ENCODE measurements at places on chromosomes 3 and 15. TPM values are rescaled to one million over a fixed set of nuclear protein-coding genes. Genes with fewer than 3 reads are reported as not detected.
A peak's percentile ranks its signal among the peaks of the same experiment; 100 is the strongest.

GRCh38 chr3:185629554-185630181 is 43.6 kb downstream of the SENP2 start:
- no peak for DNase-seq

Gene ARRDC4
- total RNA-seq, result 48.7 TPM

Gene DPPA2
- 0.19 TPM for total RNA-seq

GRCh38 chr3:114192136-114192535 is 13.3 kb upstream of the DRD3 start:
- peak; percentile 6 for DNase-seq

DNA sequence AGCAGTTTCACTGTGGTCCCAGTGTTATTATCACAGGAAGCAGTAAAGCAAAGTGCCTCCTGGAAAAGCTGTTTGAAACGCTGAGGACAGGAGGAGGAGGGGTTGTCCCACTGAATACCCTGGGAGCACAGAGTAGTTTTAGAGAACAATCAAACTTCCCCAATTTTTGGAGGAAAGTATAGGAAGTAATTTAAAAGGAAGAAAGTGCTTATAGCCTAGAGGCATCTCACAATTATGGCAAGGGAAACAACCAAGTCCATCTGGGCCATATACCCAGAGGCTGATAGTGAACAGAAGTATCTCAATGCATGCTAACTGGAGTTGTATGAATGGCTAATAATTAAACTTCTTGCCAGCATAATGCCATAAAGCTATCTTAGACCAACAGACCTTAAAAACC is 137.2 kb upstream of the EPHA6 start:
- DNase-seq, result no peak

DNA sequence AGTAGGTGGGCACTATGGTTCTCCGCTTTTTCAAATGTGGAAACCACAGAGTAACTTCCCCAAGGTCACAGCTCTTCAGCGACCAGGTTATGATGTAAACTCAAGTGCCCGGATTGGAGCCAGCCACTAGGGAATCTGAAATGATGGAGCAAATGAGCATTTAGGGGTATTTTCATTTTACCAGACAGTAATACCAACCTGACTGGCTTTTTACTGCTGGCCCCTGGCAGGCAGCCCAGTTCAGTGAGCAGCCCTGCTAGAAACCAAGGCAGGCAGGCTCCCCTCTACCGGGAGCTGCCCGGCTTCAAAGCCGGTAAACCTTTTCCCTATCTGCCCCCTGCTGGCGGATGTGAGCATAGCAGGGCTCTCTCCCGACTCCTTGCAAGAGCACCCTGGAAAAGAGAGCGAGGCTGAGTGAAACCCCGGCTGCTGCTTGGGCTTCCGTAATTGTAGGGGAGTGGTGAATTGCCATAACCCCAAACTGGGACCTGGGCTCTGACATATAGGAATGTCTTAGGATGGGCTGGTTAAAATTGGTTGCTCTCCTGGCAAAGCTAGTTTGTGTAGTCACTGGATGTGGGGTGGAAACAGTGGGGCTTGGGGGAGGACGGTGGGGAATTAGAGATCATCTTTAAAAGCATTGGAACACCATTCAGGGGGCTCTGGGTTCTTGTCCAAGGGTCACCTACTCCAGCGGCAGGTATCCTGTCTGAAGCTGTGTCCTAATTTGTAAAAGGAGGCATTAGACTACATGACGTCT is 98.0 kb upstream of the TNFAIP8L3 start:
- peak; percentile 92 for DNase-seq

Gene NPAP1
- 0.19 TPM for total RNA-seq

- no peak for DNase-seq
Measured at GRCh38 chr3:28099296-28099695, 142.1 kb upstream of the CMC1 start.

DNA sequence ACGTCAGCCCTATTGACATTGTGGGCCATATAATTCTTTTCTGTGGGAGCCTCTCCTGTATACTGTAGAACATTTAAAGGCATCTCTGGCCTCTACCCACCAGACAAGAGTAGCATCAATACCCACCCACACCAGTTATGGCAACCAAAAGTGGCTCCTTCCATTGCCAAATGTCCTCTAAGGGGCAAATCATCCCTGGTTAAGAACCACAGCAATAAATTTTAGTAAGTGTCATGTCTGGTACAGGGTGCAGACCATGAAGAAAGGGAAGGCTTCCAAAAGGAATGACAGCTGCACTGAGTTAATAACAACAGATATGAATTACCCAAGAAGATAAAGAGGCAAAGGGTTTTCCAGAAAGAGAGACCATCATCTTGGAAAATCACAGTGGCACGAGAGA is 6.9 kb upstream of the CLDN18 start:
- DNase-seq, result no peak

DNA sequence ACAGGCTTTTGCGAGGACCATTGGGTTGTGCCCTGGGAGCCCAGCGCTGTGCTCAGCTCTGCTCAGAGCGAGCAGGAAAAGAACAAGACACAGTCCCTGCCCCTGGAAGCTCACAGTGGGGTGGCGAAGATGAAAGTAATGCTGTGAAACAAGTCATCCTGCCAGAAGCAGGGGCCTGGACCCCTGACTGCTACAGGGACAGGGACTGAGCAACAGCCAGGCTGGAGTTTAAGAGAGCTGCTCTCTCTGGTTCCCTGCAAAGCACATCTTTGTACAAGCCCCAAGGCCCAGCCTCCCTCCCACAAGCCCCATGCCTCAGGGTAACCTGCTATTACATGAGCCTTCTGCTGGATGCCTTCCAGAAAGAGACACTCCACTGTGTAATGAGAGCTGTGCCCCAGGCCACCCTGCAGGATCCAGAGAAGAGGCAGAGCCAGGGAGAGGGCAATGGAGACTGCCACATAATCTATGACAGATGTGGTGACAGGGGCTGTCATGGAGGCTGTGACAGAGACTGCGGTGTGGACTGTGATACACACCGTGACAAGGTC is 7.1 kb upstream of the HCN4 start:
- DNase-seq, result peak; percentile 52

GRCh38 chr15:81061490-81062253 is 60.9 kb downstream of the TLNRD1 start:
- DNase-seq, result no peak

DNA sequence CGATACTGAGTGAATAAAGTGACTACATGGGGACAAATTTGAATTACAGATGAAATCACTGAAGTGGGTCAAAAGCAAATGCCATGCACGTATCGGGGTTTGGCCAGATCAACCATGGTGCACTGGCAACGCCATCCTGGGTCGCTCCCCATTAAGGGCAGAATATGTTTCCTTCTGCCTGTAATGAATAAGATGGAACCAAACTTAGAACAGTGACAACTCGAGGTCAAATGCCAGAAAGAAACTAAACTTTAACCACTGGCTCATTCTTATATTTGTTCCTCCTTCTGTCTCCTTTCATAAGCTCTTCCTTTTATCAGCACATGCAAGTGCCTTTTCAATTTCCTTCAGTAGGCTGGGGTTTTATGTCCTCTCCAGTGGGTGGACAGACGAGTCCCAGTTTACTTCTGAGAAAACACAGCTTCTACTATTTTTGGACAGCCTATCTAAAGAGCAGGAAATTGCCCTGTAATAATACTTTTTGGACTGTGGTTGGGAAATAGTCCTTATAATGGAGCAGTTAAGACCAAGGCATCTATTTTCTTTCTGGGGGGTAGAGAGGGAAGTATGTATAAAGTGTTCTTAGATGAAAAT is 61.4 kb downstream of the WHAMM start:
- no peak for DNase-seq

- DNase-seq, result no peak
Measured at GRCh38 chr3:177057768-177058167, 139.5 kb downstream of the TBL1XR1 start.

DNA sequence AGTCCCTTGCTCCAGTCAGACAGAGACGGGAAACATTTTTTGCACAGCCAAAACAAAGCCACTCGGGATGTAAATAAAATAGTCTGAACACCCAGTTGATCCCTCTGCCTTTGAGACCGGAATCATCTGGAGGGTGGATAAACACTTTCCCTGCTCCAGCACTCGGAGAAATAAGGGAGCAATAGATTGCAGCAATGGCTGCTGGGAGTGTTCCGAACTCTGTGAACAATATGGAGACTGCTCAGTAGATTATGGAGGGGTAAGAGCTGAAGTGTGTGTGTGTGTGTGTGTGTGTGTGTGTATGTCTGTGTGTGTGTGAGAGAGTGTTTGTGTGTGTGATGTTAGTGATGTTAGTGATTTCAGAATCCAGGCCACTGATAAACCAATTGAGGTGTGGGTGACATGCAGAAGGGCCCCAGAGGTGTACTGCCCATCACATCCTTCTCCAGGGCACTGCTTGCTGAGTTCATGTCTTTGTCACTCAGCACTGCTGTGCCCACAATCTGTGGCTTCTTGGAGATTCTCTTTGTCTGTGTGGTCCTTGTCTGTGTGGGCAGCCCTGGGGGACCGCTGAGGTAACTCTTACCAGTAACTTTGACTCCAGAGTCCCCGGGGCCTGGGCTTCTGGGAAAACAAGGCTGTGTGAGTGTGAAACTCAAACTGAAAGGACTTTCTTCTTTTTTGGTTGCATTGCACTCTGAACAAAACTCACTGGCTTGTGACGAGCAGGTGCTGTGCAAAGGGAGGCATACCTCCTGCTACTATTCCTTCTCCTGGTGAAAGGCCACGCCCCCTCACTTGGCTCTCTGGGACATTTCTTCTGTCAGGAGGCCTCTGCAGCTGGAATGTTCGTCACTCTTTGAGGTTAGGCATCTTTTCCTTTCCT is 23.0 kb downstream of the CRYGS start:
- no peak for DNase-seq

DNA sequence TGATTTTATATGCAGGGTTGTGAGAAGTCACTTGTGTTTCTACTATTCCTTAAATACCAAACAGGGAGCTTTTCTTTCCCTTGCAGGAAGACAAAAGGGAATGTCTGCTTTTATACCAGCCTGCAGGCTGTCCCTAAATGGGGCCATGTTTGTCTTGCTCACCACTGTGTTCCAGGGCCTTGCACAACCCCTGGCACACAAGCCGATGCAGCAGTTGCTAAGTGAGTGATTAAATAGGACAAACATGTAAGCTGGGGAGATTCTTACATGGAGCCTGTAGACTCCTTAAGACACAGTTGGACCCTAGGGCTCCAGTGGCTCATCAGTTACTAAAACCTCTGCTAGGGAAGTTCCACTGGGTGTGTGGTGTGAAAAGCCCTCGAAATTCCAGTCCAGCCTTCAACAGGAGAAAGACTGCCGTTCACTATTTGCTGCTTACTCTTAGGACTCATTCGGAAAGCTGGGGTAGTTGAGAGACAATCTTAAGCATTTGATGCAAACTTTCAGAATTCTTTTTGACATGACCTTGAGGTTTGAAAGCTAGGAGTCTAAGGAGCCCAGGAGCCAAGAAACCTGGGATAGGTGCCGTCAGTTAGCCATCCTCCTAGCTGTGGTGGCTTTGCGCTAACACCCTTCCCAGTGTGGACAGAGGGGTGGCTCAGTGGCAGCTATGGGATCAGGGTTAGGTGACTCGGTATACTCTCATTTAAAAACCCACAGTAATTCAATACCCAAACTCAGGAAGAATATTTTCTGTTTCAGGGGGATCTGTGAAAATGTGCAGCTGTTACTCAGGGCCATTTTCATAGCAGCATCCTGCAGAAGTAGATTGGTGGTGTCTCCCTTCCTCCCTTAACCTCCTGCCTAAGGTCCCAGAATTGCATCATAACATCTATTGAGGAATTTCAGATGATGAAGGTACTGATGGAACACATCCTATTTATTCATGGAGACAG is 39.1 kb downstream of the SYNM start:
- no peak for DNase-seq

- no peak for DNase-seq
Measured at GRCh38 chr15:60340207-60340921, 57.4 kb downstream of the ANXA2 start.

- DNase-seq, result peak; percentile 87
Measured at GRCh38 chr3:146160964-146161662, at the start of gene PLOD2. Gene PLOD2 (minus strand): TSS chr3:146161184. CDS start chr3:146160989, 195 bp downstream.

Gene CISH
- total RNA-seq, result 30.8 TPM

DNA sequence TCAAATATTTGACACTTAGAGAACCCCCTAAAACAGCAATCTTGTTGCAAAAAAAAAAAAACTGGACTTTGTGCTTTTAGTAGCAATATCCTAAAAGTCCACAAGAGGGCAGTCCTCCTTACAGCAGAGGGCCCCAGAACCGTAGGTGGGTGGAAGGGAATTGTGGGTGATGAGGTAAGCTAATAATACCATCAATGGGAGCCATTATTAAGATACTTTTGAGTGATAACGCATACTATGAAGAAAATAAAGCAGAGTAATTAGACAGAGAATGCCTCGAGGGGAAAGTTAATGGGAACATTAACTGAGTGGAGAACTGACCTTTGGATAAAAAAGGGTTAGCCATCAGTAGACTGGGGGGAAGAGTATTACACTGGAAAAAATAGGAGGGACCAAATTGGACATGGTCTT is 229.9 kb downstream of the THRB start:
- DNase-seq, result no peak

DNA sequence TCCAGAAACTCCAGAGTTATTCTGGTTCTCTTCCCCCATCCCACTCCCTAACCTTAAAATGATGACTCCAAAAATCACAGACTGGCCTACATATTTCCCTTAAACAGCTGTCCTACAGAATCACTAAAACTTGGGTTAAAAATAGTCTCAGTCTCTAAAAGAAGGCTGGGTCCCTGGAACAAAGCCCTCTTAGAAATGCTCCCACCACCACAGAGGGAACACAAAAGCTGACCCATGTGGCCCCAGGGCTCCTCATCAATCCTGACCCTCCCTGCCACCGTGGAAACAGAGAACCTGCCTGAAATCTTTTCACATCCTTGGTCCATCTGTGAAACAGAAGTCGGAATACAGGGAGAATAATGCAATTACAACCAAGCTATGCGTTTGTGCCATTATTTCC is 55.7 kb upstream of the DCLK3 start:
- DNase-seq, result no peak

DNA sequence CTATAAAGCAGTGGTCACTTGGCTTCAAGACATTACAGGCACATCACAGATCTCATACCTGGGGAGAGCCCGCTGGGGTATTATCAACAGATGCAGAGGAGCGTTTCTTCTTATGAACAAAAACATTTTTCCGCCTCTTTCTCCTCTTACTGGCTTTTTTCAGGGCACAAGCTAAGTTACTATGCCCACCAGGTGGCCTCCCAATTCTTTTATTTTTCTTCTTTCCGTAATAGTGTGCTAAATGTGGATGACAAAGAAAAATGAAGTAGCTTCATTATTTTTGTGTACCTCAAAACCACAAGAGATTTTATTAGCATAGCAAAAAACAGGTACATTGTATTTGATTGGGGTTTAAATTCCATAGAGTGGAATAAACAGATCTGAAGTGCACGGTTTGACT is 10.1 kb upstream of the STIMATE start:
- no peak for DNase-seq

Gene GOLGA8Q
- 1.6 TPM for total RNA-seq

- DNase-seq, result no peak
Measured at GRCh38 chr3:73516631-73517030, 108.1 kb downstream of the PDZRN3 start.

Gene IFT57
- 70.4 TPM for total RNA-seq

DNA sequence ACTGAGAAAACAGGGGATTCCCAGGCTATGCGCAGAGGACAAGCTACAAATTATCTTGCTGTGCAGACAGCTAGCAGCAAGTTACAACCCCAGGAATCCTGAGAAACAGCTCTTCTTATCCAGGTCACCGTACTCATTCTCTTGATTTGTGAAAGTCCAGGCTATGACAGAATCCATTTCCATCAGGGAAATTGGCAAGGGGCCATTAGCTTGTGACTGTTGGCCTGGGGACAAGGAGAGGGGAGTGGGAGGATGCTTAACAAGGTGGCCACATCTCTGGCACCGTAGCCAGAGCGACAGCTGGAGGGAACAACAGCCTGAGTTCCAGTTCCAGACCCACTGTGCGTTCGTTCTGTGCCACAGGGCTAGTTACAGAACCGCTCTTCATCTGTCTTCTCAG is 44.9 kb upstream of the PLXNA1 start:
- no peak for DNase-seq

Gene KBTBD12
- 1.4 TPM for total RNA-seq

Gene GOLGA8T
- total RNA-seq, result not detected
